NCI-H345 (cell line): ENCODE measurements at places on chromosomes 3 and 15.

DNA sequence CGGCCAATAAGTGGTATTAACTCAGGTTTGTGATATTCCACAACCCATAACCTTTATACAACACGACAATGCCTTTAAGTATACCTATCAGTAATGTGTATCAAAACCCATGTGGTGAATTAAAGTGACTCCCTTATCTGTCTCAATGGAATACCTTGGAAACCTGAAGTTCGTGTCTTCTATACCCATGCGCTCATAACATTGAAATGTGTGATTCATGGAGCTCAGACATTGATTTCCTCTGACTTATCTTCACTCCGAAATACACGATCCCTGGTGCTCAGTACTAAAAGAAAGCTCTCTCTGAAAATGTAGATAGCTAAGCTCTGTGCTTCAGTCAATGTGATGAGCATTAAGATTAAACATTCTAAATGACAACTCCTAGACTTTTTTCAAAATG lies 140.3 kb downstream of the TBC1D5 start:
- DNase-seq: no peak

- no peak for DNase-seq
Measured at GRCh38 chr3:133576169-133576568, 2.7 kb downstream of the CDV3 start.

GRCh38 chr3:189780546-189781270 lies 149.5 kb downstream of the TP63 start:
- DNase-seq: no peak

DNA sequence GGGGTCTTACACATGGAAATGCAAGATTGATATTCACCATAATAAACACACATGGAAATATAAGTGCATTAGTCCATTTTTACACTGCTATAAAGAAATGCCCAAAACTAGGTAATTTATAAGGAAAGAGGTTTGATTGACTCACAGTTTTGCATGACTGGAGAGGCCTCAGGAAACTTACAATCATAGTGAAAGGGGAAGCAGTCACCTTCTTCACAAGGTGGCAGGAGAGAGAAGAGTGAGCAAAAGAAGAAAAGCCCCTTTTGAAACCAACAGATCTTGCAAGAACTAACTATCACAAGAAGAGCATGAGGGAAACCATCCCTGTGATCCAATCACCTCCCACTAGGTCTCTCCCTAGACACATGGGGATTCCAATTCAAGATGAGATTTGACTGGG lies 111.7 kb upstream of the TP63 start:
- no peak for DNase-seq

DNA sequence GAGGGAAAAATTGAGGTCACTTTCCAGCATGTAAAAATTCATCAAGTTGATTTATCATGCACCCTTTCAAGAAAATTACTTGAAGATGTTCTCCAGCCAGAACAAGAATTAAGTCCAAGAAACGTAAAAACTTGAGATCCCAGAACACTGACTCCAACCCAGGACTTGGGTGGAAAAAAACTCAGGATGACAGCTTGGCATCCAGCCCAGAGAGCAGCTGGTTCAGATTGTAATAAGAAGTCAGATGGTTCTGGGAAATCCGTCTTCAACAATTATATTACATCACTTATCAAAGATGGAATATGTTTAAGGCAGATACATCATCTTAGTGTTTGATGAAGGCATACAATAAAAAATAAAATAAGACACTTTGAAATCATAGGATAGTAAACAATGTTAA lies 23.0 kb upstream of the DNAJC13 start:
- no peak for DNase-seq

GRCh38 chr15:80418892-80419537 lies 14.8 kb downstream of the ARNT2 start:
- peak; percentile 34 for DNase-seq

DNA sequence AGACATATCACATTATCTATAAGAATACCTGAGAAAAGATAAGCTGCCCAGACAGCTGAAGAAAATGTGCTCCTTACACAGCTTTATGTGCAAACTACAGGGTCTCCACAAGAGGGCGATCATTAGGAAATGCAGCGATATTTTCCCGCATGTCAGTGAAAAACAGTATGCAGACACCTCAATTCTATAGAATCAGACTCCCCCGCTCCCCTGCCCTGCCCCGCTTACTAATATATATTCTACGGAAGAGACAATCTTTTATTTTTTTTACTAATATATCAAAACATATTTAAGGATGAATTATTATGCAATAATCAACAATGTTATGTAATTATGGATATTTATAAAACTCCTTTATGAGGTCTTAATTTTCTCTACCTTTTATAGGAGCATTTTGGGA lies 681.3 kb downstream of the ROBO1 start:
- peak; percentile 54 for DNase-seq

DNA sequence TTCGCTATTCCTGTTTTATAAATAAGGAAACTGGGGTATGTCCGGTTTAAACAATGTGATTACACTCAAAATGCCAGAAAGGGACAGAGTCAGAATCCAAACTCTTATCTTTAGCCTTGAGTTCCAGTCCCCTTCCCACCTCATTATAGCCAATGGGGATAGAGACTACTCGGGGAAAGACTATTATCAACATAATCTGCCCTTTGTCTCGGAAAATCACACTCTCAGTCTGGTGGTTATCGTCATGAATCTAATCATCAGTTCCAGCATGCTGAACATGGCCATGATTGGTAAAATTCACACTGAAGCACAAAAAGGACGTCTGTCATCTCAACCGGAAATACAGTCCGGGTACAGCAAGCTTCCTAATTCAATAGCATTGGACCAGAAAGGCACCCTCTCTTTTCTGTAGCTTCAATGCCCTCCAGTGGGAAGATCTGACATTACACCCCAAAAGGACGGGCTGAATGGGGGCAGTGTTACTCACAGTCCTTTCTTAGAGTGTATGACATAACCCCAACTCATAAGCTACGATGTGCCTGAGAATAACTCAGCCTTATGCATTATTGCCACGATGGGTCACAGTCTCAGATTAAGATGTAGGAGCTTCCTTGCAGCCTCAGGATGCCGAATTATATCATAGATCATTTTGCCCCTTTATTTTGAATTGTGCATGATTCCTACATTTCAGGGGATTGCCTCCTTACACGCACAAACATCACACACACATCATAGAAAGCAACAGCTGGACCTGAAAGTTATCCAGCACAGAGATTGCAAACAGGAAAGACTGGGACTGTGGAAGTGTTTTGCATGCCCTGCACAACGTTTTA lies 390.4 kb upstream of the LMCD1 start:
- DNase-seq: peak; percentile 64

DNA sequence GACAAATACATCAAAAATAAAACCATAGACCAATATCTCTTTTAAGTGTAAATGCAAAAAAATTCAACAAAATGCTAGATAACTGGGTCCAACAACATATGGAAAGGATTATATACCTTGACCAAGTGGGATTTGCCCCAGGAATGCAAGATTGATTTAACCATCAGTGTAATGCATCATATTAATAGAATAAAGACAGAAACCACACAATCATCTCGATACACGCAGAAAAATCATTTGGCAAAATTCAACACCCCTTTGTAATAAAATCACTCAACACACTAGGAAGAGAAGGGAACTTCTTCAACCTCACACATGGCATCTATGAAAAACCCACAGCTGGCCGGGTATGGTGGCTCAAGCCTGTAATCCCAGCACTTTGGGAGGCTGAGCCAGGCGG lies 19.5 kb downstream of the GREM1 start:
- no peak for DNase-seq

DNA sequence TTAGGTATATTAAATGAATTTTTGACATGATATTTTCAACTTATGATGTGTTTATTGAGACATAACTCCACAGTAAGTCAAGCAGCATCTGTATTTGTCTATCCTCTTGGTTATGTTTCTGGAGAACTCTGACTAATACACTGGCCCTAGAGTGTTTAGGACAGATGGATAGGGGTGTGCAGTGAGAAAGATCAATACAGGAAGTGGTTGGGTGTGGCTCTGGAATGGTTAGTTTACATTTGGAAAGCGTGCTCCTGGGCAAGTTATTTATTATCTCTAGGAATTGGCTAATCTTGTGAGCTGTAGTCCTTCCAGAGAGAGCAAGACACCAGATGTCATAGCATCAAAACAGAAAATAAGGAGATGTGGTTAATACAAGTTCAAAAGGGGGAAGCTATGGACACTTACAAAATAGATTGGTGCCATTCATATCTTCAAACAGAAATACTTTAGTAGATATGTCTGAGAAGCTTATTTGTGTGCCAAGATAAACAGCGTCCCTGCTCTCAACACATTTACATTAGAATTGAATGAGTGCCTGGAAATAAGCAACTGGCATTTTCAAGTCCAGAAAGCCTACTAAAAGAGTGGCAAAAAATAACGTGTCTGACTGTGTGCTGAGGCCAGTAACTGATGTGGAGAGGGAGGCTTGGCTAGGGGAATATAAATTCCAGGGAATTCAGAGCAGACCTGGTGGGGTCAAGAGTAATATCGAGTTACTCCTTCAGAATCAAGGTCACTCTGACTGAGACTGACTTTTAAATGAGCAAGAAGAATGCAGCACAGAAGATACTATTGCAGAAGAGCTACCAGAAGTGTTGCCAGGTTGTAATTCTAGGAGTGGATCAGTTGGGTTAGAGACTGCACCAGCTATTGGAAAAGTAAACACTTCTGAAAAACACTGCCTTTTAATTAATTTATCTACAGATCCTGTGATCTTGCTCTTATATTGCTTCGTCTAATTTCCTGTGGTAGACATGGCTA lies 33.4 kb upstream of the PLAAT1 start:
- DNase-seq: peak; percentile 72

- no peak for DNase-seq
Measured at GRCh38 chr15:73802431-73803041, 49.4 kb upstream of the INSYN1 start.

DNA sequence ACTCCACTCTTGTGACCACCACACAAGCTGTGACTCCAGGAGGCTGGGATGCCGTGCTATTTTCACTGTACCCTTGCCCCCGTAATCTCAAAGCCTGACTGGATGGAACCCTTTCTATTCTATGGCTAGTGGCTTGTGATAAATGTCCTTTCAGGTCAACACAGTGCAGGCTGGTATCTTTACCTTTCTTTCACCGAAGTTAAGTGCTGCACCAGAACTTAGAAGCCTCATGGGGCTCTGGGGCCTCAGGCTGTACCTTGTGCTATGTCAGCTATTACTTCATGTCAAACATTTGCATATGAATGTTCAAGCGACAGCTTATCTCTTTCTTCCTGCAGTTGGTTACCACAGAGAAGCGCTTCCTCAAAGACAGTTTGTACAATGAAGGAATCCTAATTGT lies 66.8 kb downstream of the RPL39L start:
- DNase-seq: no peak

DNA sequence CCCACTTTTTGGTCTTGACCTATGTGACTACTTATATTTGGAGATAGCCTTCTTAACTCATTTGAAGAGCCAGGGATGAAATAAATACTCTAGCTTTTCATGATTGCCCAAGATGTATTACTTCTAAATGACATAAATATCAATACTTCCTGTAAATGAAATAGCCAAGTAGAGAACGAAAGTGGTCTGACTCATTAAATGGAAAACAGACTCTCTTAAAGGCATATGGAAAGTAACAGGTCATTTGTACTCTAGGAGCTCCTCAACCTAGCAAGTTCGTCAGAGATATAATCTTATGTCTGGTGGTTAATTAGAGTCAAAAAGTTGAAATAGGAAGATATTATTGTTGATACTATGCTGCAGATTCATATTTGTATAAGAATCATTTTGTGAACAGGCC lies 1105.4 kb downstream of the TUSC7 start:
- DNase-seq: no peak

DNA sequence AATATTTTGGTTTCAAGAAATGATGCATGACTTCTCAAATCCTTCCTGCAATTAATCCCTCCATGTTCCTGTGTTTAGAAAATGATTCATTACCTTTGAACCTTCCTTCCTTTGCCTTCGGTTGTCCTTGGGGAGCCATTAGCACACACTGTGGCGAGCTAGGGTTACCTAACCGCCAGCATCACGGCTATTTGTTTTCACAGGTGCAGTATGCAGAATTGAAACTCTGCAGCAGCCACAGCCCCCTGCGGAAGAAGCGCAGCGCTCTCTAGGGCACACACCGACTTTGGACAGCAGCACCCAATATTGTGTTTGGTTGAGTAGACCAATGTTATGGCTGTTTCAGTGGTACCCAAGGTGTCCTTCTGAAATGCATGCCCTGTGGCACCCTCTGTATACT lies 247.4 kb downstream of the MCTP2 start:
- peak; percentile 49 for DNase-seq

DNA sequence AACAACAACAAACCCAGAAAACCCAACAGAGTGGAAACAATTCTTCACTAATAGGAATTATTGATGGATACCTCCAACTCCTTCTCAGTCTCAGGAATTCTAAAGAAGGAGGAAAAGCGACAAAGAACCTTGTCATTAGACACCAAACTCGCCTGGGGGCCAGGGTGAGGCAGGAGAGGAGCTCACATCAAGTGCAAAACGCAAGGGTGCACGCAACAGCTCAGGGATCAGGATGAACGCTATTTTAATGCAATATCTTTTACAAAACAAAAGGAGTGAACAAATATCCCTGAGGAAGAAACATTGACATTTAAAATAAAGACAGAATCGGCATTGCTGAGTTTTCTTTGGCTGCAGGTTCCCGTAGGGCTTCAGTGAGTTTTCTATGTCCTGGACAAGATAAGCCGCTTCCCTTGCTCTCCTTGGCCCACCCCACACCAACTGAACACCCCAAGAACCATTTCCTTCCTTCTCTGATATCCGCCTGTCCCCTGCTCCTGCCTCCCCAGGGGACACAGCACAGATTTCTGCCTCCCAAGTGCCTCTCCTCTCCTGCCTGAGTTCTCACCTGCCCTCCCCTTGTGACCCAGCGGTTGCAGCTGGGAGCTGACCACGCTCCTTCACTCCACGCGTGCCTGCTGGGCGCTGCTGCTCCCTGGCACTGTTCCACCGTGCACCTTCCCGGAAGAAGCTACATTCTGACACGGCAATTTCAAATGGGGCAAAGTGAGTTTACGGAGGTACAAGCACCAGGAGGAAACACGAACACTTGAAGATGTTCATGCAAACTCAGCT lies 63.0 kb downstream of the ATP10A start:
- no peak for DNase-seq

DNA sequence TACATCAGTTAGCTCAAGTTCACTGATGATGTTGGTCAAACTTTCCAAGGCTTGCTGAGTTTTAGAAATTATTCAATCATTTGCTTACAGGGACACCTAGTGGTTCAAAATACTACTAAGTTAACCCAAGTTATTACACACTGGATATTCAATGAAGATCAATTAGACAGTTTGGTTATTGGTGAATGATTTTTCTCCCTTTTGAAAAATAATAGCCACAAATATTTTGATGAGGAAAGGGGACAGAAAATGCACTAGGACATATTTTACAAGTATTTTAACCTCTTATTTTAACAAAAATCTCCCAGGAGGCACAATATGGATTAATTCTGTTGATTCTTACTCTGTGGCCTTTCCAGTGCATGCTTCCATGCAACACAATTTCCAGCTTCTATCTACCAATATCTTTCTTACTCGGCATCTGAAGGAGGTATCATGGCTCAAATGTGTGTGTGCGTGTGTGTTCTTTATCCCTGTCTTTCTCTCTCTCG lies 20.1 kb upstream of the GOLGA6L2 start:
- peak; percentile 3 for DNase-seq

- DNase-seq: no peak
Measured at GRCh38 chr15:38672273-38672672, 107.7 kb upstream of the RASGRP1 start.

GRCh38 chr3:131756405-131756804 lies 253.6 kb upstream of the MRPL3 start:
- no peak for DNase-seq
